ENCODE measurements at places on chromosomes 16 and 17. TPM values are rescaled to one million over a fixed set of nuclear protein-coding genes. Genes with fewer than 3 reads are reported as not detected.

- no peaks in the 10 kb centered on the region for H3K36me3 ChIP-seq
- H3K4me1 ChIP-seq = no peaks in the 10 kb centered on the region
- no peaks in the 10 kb centered on the region for H3K27me3 ChIP-seq
Measured at GRCh38 chr16:8199390-8199789, 390.9 kb downstream of the TMEM114 start.

GRCh38 chr16:31274831-31275816, 15.3 kb downstream of the ITGAM start:
- no peak for DNase-seq
- H3K36me3 ChIP-seq = no peaks in the 10 kb centered on the region
- H3K4me1 ChIP-seq = no peaks in the 10 kb centered on the region

- no peak overlapping the region for H3K27ac ChIP-seq
- no peak overlapping the region for H3K4me3 ChIP-seq
- no peak for DNase-seq
- H3K4me1 ChIP-seq = no peaks in the 10 kb centered on the region
Measured at GRCh38 chr17:80380555-80381002, 34.4 kb upstream of the ENDOV start.

DNA sequence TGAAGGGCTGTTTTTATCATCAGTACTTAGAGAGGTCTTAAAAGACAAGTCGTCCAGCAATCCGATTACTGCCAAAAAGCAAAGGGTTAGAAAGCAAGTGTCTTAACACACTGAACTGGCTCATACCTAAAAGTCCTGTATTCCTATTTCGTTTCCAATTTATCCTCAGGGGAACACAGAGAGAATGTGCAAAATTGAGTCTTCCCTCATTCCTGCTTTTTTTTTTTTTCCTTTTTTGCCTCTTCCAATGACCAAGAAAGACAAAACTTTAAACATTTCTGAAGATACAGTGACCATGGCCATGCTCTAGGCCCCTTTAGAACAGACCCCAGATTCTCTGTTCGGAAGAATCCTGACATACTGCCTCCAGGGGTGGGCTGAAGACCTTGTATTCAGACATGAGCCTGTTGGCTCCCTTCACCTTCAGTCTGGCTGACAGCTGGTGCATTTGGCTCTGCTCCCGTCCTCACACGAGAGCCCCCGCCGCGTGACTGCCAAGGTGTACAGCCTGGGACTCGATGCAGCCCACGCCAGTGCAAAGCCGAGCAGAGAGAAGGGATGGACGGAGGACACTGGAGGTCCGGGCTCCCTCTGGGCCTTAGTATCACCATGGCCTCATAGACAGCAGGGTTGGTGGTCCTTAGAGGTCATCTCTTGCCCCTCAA, 47.0 kb downstream of the COTL1 start:
- H3K4me3 ChIP-seq = no peak overlapping the region
- H3K36me3 ChIP-seq = no peaks in the 10 kb centered on the region
- H3K27ac ChIP-seq = no peak overlapping the region
- H3K27me3 ChIP-seq = no peaks in the 10 kb centered on the region

- no peaks in the 10 kb centered on the region for H3K4me1 ChIP-seq
- peak; percentile 21 for DNase-seq
- H3K27ac ChIP-seq = peak overlapping the region; percentile 10
- H3K4me3 ChIP-seq = no peak overlapping the region
- no peaks in the 10 kb centered on the region for H3K27me3 ChIP-seq
- no peaks in the 10 kb centered on the region for H3K36me3 ChIP-seq
Measured at GRCh38 chr16:8293413-8293812, 296.9 kb downstream of the TMEM114 start.

DNA sequence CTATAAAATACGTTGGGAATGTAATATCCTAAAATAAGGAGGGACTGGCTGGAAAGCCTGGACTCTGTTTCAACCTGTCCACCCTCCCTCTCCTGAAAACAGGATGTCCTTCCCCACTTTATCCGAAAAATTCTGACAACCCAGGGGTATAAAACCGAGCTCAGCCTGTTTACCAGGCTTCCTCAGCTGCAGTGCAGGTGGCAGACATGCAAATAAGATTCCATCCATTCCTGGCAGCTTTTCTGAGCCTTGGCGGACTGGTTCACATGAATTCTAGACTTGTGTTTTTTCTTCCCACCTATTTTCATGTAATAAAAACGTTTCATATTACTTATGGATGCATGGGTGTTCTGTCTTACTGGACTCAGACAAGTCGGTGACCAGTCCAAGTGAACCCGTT, 479.3 kb downstream of the KCNJ18 start:
- H3K36me3 ChIP-seq = no peaks in the 10 kb centered on the region
- DNase-seq = no peak
- no peak overlapping the region for H3K4me3 ChIP-seq

DNA sequence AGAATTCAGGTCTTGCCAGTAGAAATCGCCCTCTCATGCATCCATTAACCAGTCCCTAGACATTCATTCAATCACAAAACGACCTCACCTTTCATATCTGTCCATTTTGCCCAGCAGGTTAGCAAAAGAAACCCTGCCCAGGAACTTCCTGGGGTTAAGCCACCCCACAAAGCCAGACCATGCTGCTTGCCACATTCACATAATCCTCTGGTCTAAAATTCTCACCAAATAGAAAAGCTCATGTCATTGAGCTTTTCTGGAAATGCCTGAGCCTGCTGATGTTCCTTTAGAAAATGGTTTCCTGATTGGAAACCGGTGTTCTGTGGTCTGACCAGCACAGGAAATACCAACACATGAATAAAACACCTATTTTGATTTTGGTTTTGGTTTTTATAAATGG, 21.6 kb upstream of the DYNLRB2 start:
- no peak overlapping the region for H3K4me3 ChIP-seq
- DNase-seq = no peak
- H3K27ac ChIP-seq = no peak overlapping the region

- H3K4me1 ChIP-seq = peaks cover 5% of the 10 kb centered on the region
- no peak overlapping the region for H3K27ac ChIP-seq
- no peaks in the 10 kb centered on the region for H3K27me3 ChIP-seq
- no peaks in the 10 kb centered on the region for H3K36me3 ChIP-seq
- DNase-seq = peak; percentile 18
Measured at GRCh38 chr17:38442548-38442947, 14.3 kb downstream of the ARHGAP23 start.

- no peaks in the 10 kb centered on the region for H3K36me3 ChIP-seq
- no peaks in the 10 kb centered on the region for H3K27me3 ChIP-seq
- H3K4me1 ChIP-seq = no peaks in the 10 kb centered on the region
- no peak overlapping the region for H3K4me3 ChIP-seq
- no peak overlapping the region for H3K27ac ChIP-seq
- no peak for DNase-seq
Measured at GRCh38 chr17:79558091-79558900, 52.6 kb downstream of the RBFOX3 start.

KRT39 gene
- total RNA-seq = not detected

ZFP90 gene
- 23.6 TPM for total RNA-seq

PNMT gene
- total RNA-seq = not detected

PDILT gene
- total RNA-seq = not detected
